ENCODE measurements at places on chromosomes 6 and 20. TPM values are rescaled to one million over a fixed set of nuclear protein-coding genes. Genes with fewer than 3 reads are reported as not detected.

DNA sequence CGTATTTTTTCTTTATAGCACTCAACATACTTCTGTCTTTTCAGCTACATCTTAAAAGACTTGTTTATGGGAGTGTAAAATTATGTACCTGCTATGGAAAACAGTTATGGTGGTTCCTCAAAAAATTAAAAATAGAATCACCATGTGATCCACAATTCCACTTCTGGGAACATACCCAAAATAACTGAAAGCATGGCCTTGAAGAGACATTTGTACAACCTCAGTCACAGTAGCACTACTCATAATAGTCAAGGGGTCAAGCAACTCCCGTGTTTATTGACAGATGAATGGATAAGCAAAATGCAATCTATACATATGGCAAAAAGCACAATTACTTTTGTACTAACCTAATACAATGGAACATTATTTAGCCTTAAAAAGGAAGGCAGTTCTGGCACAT lies 74.5 kb downstream of the METTL24 start:
- peaks cover 18% of the 10 kb centered on the region for H3K4me1 ChIP-seq
- no peaks in the 10 kb centered on the region for H3K36me3 ChIP-seq
- no peak for DNase-seq
- peak overlapping the region; percentile 65 for H3K27ac ChIP-seq

EDN3 gene
- total RNA-seq, result not detected

- peaks cover 65% of the 10 kb centered on the region for H3K4me1 ChIP-seq
- H3K4me3 ChIP-seq, result no peak overlapping the region
- H3K36me3 ChIP-seq, result no peaks in the 10 kb centered on the region
- H3K27ac ChIP-seq, result peak overlapping the region; percentile 75
These were observed 23.0 kb upstream of the MRPS18A start for GRCh38 chr6:43710576-43710975.

SLC17A1 gene
- not detected for total RNA-seq

GRCh38 chr6:111739257-111739696 lies 133.6 kb upstream of the TRAF3IP2 start:
- no peaks in the 10 kb centered on the region for H3K36me3 ChIP-seq
- peak overlapping the region; percentile 83 for H3K27ac ChIP-seq
- no peaks in the 10 kb centered on the region for H3K27me3 ChIP-seq
- H3K4me1 ChIP-seq, result peaks cover 94% of the 10 kb centered on the region
- H3K4me3 ChIP-seq, result no peak overlapping the region

DNA sequence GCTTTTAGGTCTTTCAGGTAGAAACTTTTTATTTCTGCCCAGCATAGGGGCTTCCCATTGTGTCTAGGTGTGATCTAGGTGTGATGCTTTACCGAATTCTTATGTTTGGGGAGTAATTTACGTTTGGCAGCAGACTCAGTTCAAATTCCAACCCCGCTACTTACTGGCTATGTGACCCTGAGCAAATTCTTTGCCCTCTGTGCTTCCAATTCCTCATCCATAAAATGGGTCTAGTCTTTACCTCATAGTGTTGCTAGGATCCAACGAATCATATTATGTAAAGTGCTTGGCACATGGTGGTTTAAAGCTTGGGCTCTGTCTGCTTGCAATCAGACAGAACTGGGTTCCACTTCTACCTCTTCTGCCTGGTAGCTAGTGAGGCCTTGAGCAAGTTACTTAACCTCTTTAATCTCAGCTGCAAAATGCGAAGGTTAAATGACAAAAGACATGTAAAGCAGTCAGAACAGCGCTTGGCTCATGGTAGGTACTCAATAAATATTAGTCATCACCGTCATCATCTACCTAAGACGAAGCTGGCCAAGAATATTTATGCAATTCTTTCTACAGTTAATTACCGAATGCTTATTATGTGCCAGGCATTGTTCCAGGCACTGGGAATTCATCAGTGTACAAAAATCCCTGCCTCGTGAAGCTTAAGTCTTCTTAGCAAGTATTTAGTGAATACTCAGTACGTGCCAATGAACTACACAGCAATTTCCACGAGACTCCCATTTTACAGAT lies 1.0 kb downstream of the NSFL1C start:
- peak overlapping the region; percentile 100 for H3K4me3 ChIP-seq
- no peaks in the 10 kb centered on the region for H3K27me3 ChIP-seq
- peaks cover 58% of the 10 kb centered on the region for H3K4me1 ChIP-seq
- peaks cover 37% of the 10 kb centered on the region for H3K36me3 ChIP-seq
- H3K27ac ChIP-seq, result peak overlapping the region; percentile 95
- no peak for DNase-seq

TREML2 gene
- not detected for total RNA-seq

DNA sequence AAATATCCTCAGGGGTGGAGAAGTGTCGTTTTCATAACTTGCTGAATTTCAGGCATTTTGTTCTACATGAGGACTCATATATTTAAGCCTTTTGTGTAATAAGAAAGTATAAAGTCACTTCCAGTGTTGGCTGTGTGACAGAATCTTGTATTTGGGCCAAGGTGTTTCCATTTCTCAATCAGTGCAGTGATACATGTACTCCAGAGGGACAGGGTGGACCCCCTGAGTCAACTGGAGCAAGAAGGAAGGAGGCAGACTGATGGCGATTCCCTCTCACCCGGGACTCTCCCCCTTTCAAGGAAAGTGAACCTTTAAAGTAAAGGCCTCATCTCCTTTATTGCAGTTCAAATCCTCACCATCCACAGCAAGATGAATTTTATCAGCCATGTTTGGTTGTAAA lies 20.3 kb upstream of the MAPK13 start:
- H3K27ac ChIP-seq, result no peak overlapping the region
- peaks cover 48% of the 10 kb centered on the region for H3K36me3 ChIP-seq
- no peaks in the 10 kb centered on the region for H3K27me3 ChIP-seq
- peaks cover 9% of the 10 kb centered on the region for H3K4me1 ChIP-seq
- no peak for DNase-seq
- no peak overlapping the region for H3K4me3 ChIP-seq

GRCh38 chr6:85111481-85112011 lies 338.3 kb upstream of the NT5E start:
- no peaks in the 10 kb centered on the region for H3K36me3 ChIP-seq
- no peaks in the 10 kb centered on the region for H3K27me3 ChIP-seq
- no peak overlapping the region for H3K4me3 ChIP-seq
- peak; percentile 24 for DNase-seq

GRCh38 chr6:145147559-145147958 lies 587.8 kb downstream of the EPM2A start:
- H3K36me3 ChIP-seq, result no peaks in the 10 kb centered on the region
- DNase-seq, result no peak
- H3K4me3 ChIP-seq, result no peak overlapping the region
- H3K27ac ChIP-seq, result peak overlapping the region; percentile 50
- no peaks in the 10 kb centered on the region for H3K27me3 ChIP-seq

DNA sequence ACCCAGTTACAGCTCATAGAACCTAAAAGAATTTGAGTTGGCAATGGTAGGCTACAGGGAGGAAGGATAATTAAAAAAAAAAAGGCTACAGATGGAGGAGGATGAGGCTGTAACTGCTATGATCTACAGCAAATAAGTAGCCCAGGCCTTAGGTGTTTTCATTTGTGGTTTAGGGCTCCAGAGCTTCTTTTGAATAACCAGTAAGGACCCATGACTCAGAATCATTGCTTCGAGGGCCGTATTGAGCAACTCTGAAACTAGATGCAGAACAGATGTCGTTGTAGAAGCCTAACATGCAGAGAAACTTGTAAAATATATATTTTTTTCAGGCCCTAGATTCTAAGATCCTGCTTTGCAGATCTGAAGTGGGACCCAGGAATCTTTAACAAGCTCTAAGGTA lies 19.0 kb upstream of the ASIP start:
- peaks cover 13% of the 10 kb centered on the region for H3K27me3 ChIP-seq
- H3K36me3 ChIP-seq, result no peaks in the 10 kb centered on the region
- H3K27ac ChIP-seq, result no peak overlapping the region
- DNase-seq, result no peak
- H3K4me1 ChIP-seq, result no peaks in the 10 kb centered on the region

- H3K27ac ChIP-seq, result no peak overlapping the region
- no peaks in the 10 kb centered on the region for H3K4me1 ChIP-seq
- no peaks in the 10 kb centered on the region for H3K27me3 ChIP-seq
- no peaks in the 10 kb centered on the region for H3K36me3 ChIP-seq
- no peak for DNase-seq
These were observed 535.8 kb downstream of the TENT5A start for GRCh38 chr6:81216668-81217067.

DNA sequence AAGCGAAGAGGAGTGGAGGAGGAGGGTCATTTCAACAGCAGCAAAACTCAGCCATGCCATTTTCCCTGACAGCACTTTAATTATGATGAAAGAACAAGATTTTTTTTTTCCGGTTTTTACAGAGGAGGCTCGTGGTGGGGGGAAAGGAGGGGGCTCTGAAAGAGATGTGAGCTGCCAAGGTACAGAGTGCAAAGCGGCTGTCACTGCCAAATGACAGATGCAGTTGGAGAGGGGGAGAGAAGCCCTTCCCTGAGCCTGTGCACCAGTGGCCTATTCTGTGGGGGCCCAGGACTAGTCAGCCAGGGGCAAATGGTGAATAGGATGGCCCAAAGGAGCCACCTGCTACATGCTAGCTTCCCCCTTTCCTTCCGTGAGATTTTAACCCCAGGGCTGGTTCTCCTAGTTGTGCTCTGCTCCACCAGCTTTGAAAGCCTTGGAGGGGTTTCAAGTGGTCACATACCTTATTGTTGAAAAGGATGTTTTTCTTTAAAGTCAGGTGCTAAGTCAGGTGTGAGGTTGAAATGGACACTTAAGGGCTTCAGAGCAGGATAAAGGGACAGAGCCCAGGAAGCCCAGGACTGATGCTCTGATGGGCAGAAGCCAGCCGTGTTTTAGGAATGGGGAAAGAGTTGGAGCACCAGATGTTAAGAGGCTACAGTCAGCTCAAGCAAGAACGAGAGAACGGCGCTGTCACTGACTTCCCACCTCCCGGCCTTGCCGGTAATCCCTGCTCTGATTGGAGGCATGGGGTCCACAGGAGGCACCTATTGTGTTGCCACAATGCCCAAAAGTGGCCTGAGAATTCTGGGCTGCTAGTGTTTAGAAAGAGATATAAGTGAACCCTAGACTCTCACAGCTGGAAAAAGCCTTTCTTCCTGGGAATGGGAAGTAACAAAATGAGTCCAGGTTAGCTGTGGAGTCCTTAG lies 24.8 kb downstream of the GNAS start:
- H3K27me3 ChIP-seq, result no peaks in the 10 kb centered on the region
- DNase-seq, result no peak
- no peak overlapping the region for H3K27ac ChIP-seq
- no peaks in the 10 kb centered on the region for H3K36me3 ChIP-seq
- H3K4me1 ChIP-seq, result no peaks in the 10 kb centered on the region

DNA sequence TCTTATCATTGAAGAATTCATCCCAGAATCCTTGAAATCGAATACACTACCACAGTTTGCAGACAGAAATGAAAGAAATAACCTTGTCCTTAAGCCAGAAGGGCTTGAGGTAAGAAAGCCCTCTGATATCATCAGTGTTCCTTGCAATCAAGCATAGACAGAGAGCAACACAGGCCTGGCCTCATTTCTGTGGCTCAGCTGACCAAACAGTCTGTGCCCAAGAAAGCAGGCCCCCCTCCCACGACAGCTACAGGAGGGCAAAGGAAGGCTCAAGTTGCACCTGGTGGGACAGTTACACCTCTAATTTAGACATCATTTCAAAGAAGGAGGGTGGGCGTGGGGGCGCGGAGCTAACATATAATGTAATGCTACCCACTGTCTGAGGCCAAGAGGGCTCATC lies 21.6 kb downstream of the KIF16B start:
- H3K4me1 ChIP-seq, result peaks cover 23% of the 10 kb centered on the region
- H3K27me3 ChIP-seq, result no peaks in the 10 kb centered on the region
- H3K36me3 ChIP-seq, result no peaks in the 10 kb centered on the region
- DNase-seq, result no peak
- H3K27ac ChIP-seq, result no peak overlapping the region
- H3K4me3 ChIP-seq, result no peak overlapping the region

DNA sequence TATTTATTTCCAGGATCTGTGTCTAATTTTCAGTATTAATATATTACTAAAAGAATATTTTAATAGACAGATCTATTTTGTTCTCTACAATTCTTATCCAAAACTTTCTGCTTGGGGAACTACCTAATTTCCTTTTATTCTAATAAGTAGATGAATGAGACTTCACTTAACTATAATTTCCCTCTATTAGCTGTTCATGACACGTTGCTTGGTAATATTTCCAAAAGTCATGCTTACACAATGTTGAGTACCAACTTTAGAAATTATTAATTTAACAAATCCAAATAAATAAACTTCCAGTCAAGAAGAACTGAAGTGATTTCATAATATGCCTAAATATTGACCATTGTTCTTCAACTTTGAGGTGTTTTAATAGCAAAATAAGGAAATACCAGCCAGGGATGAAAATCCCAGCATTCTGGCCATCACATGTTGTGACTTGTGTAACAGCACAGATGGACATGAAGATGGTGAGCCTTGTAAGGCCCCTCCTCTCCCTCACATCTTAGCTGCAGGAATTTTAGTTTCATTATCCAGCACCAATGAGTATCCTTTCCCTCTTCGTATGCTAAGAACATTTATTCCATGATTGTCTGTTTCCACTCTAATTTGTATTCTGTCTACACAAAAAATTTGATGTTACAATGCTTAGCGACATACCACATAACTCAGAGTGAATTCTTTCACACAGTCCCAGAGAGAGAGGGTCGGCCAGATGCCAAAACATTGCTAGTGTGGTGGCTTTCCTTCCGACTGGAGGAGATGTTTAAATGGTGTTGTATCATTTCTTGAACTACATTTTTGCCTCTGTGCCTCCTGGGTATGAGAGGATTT lies 137.5 kb downstream of the FOXA2 start:
- no peaks in the 10 kb centered on the region for H3K36me3 ChIP-seq
- no peaks in the 10 kb centered on the region for H3K4me1 ChIP-seq
- H3K27ac ChIP-seq, result no peak overlapping the region
- H3K27me3 ChIP-seq, result peaks cover 36% of the 10 kb centered on the region
- no peak overlapping the region for H3K4me3 ChIP-seq
- DNase-seq, result no peak

- peaks cover 12% of the 10 kb centered on the region for H3K27me3 ChIP-seq
- DNase-seq, result no peak
- H3K27ac ChIP-seq, result no peak overlapping the region
- no peaks in the 10 kb centered on the region for H3K36me3 ChIP-seq
- no peak overlapping the region for H3K4me3 ChIP-seq
These were observed 93.6 kb downstream of the KHDC1L start for GRCh38 chr6:73131706-73132105.

DNA sequence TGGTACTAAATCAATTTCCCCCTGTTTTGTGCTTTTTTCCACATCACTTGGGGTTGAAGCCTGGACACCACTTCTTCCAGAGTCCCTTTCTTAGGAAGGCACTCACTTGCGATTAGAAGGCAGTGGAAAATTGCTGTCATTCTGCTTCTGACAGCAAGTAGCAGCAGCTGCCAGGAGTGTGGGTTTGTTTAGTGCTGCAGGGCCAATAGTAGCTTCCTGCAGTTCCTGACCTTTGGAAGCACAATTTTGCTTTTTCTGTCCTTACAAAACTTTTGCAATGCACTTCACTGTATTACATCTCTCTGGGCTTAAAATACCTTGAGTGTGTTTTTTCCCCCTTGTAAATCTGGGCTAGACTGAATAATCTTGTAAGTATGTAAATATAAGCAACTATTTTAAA lies 12.5 kb upstream of the HLA-DRA start:
- H3K27ac ChIP-seq, result no peak overlapping the region
- H3K4me1 ChIP-seq, result no peaks in the 10 kb centered on the region
- no peak overlapping the region for H3K4me3 ChIP-seq
- no peaks in the 10 kb centered on the region for H3K36me3 ChIP-seq
- DNase-seq, result no peak

Measured in left ventricle myocardium inferior (tissue), 1 donor.